ENCODE measurements at places on chromosomes 11 and 22.

GRCh38 chr22:19085233-19085718 is 36.9 kb downstream of the DGCR2 start:
- DNase-seq: no peak

DNA sequence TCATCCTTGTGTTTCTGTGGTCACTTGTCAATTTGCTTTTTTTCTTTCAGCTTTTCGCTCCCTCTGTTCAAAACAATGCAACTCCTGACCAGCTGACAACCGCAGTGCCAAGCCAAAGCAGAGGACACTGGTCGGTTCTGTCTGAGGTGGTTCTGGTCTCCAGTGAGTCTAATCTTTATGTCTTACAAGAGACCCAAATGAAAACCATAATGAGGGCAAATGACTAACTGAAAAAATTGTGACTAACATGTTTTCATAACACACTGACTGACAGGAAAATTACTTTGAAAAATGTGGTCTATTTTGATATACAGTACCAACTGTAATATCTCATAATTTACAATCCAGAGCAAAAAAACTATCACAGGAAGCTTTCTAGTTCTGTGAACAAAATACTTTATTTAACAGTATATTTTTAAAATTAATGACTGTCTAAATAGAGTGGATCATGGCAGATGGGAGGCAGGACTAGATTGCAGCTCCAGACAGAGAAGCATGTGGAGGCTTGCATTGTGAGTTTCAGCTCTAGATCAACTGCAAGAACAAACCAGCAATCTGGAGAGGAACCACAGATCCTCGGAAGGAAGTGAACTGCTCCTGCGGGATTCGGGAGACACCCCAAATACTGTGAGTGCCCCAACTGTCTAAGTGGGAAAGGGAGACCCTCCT is 311.8 kb downstream of the SBF2 start:
- DNase-seq: peak; percentile 6

- no peak for DNase-seq
Observed at GRCh38 chr11:84819128-84819527, 808.0 kb downstream of the DLG2 start.

GRCh38 chr11:92224407-92225124 is at the start of gene FAT3:
FAT3 (plus strand) TSS chr11:92224818; CDS start chr11:92352113, 127,295 bp downstream.
- peak; percentile 60 for DNase-seq

DNA sequence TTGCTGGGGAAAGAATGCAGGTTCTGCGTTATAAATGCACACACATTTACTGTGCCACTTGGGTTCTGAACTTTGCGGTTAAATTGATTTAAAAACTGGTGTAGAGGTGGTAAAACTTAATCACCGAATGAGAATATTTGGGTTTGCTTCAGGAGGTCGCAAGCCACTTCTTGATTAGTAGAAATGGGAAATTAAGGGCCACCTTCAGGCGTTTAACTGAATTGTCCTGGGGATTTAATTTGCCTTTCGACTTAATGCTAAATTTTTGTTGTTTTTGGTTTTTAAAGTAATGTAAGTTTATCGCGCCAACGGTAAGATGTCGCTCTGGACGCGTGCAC is 459 bp upstream of the NCR3LG1 start:
- DNase-seq: no peak

DNA sequence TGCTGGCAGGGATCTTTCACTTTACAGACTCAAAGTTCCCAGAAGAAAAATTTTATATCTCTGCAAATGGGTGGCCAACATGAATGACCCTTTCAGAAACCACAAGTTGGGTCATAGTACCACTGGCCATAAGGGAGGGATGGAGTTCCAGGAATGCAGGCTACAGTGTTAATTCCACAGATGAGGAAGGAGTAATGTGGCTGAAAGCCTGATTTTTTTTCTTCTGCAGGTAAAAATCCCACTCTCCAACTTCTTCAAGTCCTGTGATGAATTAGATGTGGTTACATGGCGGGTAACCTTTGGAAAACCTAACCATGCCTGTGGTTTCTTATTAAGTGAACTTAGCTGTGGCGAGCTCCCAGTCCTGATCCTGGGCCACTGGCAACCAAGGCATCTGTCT is 103.2 kb downstream of the SLC1A2 start:
- no peak for DNase-seq

DNA sequence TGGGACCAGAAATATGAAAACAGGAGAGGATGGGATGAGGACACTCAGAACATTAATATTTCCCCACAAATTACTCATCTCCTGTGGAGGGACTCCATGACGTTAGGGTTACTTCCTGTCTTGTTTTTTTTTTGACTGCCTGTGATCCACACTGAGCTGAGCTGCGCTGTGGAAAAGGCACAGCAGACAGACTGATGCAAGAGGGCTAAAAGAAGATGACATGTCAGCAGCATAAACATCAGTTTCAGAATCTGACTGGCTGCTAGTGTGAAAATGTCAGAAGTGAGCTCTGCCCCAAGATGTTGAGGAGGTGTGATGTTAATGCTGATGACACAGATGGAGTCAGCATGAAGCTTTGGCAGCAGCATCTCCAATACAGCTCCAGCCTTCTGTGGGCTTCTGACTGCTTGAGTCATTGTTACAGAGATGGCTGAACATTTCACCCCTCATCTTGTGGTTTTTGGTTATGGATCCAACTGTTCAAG is 286.8 kb downstream of the BLID start:
- DNase-seq: no peak

GRCh38 chr11:78418584-78419211 is 1.1 kb upstream of the GAB2 start:
- no peak for DNase-seq

DNA sequence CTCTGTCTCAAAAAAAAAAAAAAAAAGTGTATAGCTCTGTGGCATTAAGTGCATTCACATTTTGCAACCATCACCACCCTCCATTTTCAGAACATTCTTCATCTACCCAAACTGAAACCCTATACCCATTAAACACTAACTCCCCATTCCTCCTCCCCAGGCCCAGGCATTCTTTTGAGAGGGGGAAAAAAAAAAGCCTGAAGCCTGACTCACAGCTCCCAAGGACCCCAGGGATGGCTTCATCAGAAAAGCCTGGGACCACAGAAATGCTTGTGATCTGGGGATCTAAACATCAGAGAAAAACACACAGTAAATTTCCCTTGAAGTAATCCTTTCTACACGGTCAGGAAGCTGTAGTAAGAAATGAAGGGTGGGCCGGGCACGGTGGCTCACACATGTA is 10.7 kb upstream of the GTSE1 start:
- DNase-seq: no peak

DNA sequence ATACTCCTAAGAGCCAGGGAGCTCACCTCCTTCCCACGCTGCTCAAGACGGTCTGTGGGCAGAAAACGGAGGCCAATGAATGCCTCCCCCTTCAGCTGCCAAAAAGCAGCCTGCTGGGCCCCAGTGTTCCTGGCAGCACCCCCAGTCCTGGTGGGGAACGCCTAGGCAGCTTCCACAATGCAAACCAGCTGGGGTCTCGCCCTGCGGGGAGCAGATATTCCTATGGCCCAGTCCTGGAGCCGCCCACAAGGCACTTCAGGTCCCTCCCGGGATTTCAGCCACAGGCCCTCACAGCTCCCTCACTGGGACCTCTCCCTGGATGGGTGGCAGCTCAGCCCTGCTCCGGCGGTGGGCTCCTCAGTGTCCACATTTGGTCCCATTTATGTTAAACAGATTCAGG is 29.2 kb downstream of the A4GALT start:
- DNase-seq: no peak

GRCh38 chr11:43825217-43825816 is 55.3 kb upstream of the ALKBH3 start:
- DNase-seq: no peak

- no peak for DNase-seq
Observed at GRCh38 chr11:24344222-24344621, 152.6 kb upstream of the LUZP2 start.

- no peak for DNase-seq
Observed at GRCh38 chr22:24391836-24392217, 35.6 kb upstream of the ADORA2A start.

DNA sequence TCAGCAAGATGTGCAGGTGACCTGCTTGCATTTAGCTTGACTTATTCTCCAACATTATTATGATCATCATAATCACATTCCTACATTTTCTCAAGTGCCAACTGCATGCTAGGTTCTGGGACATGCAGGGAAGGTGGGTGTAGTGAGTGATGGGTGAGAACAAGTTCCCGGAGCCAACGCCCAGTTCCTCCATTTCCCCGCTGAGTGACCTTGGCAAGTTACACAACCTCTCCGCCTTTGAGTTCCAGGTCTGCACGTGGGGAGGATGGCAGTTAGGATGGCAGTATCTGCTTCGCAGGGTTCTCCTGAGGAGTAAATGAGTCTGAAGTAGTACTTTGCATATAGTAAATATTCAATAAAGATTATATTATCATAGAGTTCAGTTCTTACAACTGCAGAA is 140.3 kb downstream of the GRIK4 start:
- peak; percentile 58 for DNase-seq

- DNase-seq: no peak
Observed at GRCh38 chr11:9566561-9567063, 6.9 kb upstream of the WEE1 start.

GRCh38 chr22:37741312-37741795 is 44.5 kb downstream of the TRIOBP start:
- no peak for DNase-seq

DNA sequence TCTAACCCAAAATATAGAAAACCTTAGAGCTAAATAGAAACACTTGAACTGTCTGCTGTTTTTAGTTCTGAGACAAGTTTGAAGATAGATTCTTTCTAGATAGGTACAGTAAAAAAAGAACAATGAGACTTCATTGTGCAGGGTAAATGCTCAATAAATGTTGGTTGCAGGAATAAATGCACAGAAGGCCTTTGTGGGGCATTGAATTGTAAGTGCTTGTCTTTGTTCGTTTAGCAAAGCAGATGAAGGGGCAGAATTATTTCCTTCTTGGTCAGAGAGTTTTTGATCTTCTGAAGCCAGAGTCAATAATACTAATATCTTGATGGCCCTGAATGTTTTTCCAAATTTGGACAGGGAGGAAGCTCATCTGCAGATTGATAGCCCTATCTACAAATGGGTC is 340.4 kb downstream of the OPCML start:
- DNase-seq: no peak

- DNase-seq: no peak
Observed at GRCh38 chr11:1791912-1792311, 28.2 kb upstream of the CTSD start.

All from caudate nucleus (tissue), 63 donors.